Esophagus squamous epithelium (tissue), 5 donors: ENCODE measurements at places on chromosomes 7 and 10.

- DNase-seq = no peak
Measured at GRCh38 chr7:123647106-123647730, 8.4 kb upstream of the LMOD2 start.

DNA sequence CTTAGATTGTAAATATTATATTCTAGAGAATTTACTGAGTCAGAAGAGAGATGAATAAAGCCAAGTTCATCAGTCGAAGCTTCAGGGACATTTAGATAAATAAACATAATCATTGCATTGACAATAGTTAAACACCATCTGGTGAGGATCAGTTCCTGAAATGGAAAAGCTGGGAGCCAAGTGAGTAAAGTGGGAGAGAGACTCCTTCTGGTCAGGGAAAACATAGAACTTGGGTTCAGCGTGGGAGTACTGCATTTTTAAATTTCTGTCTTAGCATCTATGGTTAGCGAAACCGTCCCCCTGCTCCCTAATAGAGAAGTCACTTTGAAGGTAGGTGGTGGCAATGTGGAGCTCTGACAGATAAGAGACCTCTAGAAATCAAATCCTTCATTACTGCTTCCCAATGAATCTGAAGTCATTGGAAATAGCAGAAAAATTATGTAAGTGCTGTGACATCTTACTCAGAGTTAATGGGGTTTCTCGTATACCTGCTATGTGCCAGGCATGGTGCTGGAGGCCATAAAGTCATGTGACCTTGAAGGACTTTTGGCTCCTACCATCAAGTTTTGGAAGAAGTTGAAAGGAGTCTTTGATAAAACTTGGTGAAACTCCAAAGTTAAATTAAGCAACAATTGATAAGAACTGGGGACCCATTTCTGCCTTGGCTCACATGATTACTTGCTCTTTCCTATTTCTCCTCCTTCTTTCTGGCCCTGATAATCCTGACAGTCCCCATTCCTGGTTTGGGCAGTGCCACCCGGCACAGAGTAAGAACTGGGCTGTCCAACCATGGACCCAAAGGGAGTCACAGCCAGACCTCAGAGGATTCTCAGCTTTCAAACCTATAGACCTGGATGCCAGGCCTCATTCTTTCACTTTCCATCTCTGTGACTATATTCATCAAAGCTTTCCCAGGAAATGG, 211.2 kb downstream of the C7orf25 start:
- no peak for DNase-seq

DNA sequence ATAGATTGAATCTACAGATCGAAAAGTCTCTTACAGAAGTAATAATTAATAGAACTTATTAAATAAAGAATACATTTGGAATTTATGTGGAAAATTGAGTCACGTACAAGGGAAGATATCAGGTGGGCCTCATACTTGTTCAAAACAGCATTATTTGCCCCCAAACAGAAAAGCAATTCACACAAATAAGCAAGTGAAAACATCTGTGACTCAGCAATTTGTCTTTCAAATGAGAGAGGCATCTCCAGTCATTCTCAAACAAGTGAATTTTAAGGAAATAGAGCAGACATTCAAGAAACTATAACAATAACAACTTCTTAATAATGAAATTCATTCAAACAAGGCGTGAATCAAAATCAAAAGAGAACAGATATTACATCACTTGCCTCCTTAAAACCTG, 50.1 kb downstream of the SEMA3A start:
- DNase-seq = no peak

GRCh38 chr7:41709621-41710020, 6.7 kb upstream of the INHBA start:
- DNase-seq = no peak

DNA sequence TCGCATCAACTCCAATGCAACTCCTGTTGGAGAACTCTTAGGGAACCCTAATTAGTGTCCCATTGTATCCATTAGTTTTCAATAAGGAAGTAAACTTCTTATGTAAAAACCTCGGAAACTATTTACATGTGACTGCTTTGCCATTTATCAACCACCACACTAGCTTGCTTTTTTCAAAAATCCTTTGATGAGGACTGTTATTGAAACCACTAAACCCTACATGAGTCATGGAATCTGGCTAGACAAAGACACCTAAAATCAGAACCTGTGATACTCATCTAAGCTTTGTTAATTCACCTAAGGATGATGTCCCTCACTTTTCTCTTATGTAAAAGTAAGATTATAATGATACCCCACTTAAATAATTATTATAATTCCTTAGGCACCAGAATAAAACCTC, 414.1 kb upstream of the ETV1 start:
- no peak for DNase-seq

DNA sequence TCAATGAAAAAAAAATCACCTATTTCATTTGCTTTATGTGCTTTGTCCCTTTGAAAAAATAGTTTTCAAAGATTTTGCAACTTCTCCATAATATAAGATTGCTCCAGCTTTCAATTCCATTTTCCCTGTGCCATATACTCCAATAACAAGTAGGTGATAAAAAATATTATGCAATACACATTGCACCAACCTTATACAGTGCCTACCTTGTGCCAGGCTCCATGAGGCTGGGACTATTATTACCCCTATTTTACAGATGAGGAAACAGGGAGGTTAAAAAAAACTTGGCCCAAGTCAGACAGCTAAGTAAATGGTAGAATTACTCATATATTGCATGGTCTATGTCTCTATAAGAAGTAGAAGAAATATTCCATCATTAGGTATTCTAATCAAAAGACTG, 57.8 kb downstream of the BRAF start:
- DNase-seq = no peak

DNA sequence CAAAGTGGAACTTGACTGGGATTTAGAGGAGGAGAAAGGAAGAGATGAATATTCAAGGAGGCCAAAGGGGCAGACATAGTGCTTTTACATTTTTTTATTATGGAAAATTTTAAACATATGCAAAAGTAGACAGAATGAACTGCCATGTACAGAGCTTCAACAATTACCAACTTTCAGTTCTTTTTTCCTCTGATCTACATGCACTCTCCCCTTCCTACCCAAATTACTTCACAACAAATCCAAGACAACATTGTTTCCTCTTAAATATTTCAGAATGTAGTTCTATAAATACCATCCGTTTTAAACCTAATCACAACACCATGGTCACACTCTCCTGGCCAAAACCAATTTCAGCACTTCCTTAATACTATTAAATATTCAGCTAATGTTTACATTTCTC, 83.5 kb upstream of the FZD1 start:
- DNase-seq = no peak

DNA sequence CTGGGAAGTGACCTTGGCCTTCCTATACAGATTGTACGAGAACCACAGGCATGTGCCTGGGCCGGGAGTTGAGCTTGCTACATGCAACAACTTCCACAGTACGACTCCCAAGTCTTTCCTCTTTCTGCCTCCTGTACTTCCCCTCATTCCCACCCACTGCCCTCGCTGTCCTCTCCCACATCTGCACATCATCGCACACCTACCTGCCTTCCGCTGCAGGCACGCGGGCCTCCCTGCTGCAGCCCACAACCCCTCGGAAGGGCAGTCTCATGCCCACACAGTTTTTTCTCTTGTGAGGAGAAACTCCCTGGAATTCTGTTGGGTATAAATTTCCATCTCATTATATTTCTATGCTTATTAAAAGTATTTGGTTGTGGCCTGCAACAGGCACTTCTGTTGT, 117.2 kb downstream of the ACTR3B start:
- no peak for DNase-seq

- no peak for DNase-seq
Measured at GRCh38 chr10:116201011-116201410, 72.0 kb downstream of the GFRA1 start.
